ENCODE measurements at places on chromosomes 4 and X.
A peak's percentile ranks its signal among the peaks of the same experiment; 100 is the strongest.

- peak; percentile 43 for DNase-seq
These were observed 768 bp downstream of the MID2 start for GRCh38 chrX:107826238-107827029.

GRCh38 chr4:7485096-7485495, 50.4 kb upstream of the PSAPL1 start:
- no peak for DNase-seq

GRCh38 chr4:7815981-7816380, 123.7 kb downstream of the AFAP1 start:
- DNase-seq, result no peak

- no peak for DNase-seq
These were observed 13.0 kb downstream of the RAB9B start for GRCh38 chrX:103818842-103819619.

- DNase-seq, result no peak
These were observed 4.3 kb upstream of the NSUN7 start for GRCh38 chr4:40745285-40745984.

- no peak for DNase-seq
These were observed 133.3 kb downstream of the STIM2 start for GRCh38 chr4:26993967-26994366.

- no peak for DNase-seq
These were observed 111.1 kb downstream of the KLF8 start for GRCh38 chrX:56343219-56343618.

DNA sequence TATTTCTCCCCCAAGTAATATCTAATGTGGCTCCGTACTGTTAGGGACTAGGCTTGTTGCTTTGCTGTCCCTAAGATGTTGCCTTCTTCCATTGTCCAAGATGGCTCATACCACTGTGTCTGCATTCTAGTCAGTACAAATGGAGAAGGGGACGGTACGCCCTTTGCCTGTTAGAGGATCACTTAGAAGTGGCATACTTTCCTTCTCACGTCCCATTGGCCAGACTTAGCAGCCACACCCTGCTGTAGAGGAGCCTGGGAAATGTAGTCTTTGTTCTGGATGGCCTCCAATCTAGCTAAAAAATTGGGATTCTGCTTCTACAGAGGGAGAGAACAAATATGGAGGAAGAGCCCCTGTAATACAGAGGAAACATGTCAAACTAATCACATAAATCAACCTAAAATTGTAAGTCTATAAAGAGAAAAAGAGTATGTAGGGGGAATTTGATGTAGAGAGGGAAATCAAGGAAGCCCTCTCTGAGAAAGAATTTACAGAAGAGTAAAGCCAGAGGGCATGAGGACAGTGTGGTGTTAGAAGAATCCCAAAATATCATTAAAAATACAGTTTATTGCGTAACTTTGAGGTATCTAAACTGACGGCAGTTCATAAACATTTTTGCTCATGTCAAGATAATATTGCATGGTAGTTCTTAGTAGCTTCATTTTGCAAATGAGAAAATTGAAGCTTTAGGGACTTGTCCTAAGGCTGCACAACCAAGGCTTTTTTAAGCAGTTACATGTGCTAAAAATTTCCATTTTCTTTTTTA, 15.1 kb downstream of the PRIMPOL start:
- DNase-seq, result no peak

DNA sequence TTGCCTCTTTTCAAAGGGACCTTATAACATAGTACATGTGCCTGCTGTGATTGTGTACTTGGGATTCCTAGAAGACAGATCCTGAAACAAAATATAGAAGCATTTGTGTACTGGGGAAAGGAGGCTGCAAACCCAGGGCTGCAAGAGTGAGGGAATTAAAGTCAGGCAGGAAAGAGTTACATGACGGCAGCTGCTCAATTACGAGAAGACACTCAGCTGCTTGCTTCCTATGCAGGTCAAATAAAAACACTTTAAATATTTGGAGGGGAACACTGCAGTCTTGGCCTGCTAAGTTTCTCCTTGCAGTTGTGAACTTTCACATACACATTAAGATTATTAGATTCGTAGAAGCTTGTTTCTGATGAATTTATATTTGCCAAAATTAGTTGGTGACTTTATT, 191.9 kb upstream of the CXCL13 start:
- no peak for DNase-seq

DNA sequence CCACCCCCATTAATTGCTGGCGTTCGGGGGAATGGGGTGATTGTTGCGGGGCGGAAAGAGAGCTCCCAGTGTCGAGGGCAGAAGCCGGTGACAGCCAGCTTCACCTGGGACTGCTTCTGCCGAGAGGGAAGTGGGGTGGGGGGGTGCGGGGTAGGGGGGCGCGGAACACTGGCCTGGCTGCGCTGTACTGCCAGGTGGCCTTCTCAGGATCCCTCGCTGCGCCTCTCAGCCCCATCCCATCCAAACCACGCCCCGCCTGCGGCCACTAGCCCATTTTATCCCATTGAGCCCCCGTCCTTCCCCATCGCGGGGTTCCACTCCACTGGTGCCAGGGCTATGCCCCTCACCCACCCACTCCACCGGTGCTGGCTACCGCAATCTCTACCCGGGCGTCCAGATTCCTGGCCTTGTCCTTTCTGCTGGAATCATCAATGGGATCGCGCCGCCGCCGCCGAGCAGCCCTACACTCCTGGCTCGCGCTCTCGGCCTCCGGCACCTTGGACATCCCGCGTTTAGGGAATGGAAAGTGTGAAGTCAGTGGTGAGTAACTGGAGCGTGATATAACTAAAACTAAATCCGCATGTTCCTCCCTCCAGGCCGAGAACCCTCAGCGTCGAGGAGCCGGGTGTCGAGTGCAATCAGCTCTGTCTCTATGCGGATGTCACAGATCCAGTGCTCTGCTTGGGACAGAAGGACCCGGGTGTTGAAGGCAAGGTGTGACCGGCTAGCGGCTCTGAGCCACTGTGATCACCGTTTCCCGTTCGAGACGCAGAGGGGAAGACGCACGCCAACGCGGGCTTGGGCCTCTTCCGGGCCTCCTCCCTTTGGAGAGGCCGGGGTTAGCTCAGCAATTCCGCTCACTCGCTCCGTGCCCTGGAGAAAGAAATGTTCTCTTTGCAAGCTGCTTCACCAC, 20.5 kb downstream of the NKX3-2 start:
- no peak for DNase-seq

DNA sequence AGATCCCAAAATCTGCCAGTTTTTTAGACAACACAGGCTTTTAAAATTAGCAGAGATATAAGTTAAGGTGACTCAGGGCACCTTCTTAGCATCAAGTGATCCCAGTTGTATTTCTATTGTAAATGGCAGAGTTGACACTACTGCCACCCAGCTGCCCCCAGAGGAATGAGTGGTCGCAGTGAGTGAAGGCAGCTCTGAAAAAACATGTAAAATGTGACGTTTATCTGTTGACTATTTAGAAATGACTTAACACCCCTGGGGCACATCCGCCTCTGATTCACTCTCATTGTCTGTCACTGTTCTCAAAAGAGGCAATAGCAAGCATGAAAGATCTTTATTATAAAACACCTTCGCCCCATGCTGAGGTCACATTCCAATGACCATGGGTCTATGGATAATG, 592.4 kb downstream of the ACTRT1 start:
- no peak for DNase-seq

- no peak for DNase-seq
These were observed 4.2 kb upstream of the ABCG2 start for GRCh38 chr4:88162626-88163025.

DNA sequence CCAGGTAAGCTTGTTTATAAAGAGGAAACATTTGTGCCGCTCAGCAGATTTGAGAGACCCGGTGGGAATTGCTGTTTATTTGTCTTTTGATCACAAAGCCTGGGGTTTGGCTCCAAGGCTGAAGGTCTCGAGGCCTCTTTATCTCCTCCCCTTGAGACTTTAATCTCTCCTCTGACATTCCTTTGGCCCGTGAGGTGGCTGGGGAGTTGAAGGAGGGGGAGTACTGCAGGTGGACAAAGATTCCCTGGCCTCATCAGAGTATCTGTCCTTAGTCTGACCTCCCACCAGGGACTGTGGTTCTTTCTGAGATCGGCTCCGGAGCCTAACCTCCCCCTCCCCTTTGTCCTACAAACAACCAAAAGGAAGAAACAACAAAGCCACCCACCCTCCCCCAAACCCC, 216.5 kb downstream of the MID1IP1 start:
- no peak for DNase-seq

- DNase-seq, result peak; percentile 15
These were observed 8.3 kb upstream of the MAP7D3 start for GRCh38 chrX:136259543-136259942.

GRCh38 chrX:25004485-25005032, 11.2 kb downstream of the ARX start:
- DNase-seq, result no peak

DNA sequence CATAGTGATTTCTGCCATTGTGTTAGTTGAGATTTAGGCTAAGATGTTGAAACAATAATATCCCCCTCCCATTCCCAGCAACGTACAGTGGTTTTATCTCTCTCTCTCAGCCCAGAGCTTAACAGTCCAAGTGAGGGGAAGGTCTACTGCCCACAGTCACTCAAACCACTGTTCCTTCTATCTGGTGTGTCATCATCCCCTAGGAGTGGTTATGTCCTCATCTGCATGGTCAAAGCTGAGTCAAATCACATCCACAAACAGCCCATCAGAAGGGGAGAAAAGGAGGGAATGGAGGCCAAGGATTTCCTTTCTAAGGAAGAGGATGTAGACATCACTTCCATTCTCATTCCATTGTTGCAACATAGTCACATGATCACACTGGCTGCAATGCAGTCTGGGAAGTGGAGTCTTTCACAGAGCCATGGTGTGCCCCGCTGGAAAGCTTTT, 42.8 kb upstream of the CHRNA9 start:
- DNase-seq, result no peak

- peak; percentile 1 for DNase-seq
These were observed 100.1 kb upstream of the VCX3B start for GRCh38 chrX:8364369-8365141.

DNA sequence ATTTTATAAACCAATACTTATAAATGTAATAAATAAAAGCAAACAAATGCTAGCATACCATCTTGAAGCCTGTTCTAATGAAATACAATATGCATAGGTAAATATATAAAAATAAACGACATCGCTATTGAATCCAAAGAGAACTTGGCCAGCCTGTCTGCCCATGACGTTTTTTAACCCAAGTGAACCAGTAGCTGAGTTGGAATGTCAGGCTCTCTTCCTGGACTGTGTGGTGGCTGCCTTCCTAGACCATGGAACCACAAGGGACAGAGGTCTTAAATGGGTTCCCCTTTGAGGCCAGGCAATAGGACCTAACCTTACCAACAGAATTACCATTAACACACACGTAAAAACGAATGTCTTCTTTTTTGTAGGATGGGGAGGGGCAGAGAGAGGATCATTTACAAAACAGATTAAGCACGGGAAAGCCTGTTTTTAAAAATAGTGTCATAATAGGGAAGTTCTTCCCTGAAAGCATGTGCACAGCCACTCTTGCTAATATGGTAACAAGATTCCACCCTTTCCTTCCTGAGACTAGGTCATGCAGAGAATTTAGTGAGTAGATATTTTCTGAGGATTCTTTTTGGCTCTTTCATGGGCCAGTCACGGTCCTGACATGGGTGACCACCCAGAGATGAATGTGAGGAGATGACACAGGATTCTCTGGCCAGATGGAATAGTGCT, 69.4 kb upstream of the ACSL1 start:
- DNase-seq, result no peak

DNA sequence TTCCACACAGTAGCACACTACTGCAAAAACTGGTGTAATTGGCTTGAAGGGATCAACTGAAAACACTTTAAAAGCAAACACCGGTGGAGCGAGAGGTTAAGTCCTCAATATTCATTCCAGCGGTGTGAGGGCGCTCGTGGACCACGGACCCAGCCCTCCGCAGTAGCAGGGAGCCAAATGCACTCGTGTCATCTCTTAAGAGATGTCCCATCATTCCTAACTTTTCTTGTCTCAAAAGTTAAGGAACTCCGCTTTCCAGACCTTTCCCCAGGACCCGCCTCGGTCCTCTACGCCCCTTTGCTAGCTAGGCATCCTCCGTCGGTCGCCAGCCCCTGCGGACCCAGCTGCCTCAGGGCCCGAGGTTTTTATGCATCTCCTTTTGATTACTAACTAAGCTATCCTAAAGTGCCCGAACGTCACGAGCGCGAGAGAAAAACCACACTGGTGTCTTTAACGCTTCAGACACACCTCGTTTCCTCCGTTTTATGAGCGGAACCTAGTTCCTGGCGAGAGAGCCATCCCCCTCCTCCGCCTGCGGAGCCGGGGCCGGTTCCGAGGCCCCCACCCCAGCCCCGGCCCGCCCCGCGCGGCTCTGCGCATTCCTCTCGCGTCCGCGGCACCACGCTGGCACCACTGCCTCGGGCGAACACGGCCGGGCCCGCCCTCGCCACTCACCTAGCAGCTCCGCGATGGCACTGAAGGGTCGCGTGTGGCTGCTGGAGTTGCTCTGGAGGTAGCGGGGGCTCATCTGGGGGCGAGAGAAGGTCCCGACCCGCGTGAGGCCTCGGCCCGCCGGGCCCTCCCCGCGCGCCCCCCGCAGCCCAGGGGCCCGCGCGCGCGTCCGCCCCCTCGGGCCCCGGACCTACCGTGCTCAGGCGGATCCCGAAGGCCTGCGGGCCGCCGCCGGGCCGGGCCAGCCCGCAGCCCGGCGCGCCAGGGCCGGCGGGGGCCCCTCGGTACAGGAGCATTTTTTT, 723 bp downstream of the MORC4 start:
- peak; percentile 55 for DNase-seq

GRCh38 chr4:47816748-47817147, 21.1 kb downstream of the CORIN start:
- DNase-seq, result no peak

- no peak for DNase-seq
These were observed 20.7 kb upstream of the PROM1 start for GRCh38 chr4:16104520-16104919.

GRCh38 chrX:50988649-50989048, 78.1 kb downstream of the BMP15 start:
- peak; percentile 10 for DNase-seq

- no peak for DNase-seq
These were observed 80.3 kb downstream of the ARHGAP24 start for GRCh38 chr4:85555206-85555605.

- DNase-seq, result no peak
These were observed 31.1 kb downstream of the TAPT1 start for GRCh38 chr4:16195209-16195608.

- no peak for DNase-seq
These were observed 124.2 kb downstream of the REELD1 start for GRCh38 chr4:146338512-146338911.

- no peak for DNase-seq
These were observed 12.9 kb downstream of the PCDH18 start for GRCh38 chr4:137519406-137519805.

DNA sequence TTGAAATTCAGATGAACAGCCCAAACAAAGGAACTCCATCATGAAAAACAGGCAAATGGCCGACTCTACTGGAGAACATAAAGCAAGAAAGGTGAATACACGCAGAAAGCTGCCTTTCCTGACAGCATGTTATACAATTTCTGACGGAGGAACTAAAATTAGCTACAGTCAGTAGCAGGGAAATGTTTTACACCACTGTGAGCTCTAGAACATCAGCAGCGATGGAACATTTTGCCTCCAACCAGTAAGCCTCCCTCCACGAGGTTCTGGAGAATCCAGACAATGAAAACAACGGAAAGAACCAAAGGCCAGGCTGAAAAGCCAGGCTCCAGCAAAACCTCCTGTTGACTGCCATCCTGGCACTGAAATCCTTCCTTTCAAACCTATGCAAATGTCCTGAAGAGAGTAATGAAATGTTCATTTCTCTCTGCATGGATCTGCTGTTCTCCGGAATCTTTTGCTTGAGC, 78.9 kb downstream of the IRF2 start:
- DNase-seq, result no peak

- DNase-seq, result no peak
These were observed 73.4 kb upstream of the ARHGAP36 start for GRCh38 chrX:130984782-130985181.

Data from stimulated activated CD4-positive, alpha-beta T cell treated with anti-CD3 and anti-CD28 coated beads, Interleukin-15, amount 100 ng/mL, for 24 hours (primary cell).